ENCODE measurements at places on chromosomes 4 and X.

DNA sequence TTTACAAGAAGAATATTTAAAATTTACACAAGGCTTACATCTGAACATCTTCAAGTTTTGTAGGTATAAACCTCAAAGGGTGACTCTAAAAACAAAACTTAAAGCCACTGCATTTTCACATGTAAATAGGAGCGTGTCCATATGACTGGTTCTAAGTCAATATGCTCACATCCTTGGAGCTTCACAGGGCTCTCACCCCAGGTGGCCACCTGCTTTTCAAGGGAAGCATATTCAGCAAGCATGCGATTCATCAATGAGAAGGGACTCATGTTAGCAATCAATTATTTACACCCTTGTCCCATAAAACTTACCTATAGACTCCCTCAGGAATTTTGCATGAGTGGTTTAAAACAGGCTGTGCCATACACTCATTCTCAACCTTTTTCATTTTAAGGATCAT is 17.8 kb upstream of the KLHL34 start:
- no peak for DNase-seq

DNA sequence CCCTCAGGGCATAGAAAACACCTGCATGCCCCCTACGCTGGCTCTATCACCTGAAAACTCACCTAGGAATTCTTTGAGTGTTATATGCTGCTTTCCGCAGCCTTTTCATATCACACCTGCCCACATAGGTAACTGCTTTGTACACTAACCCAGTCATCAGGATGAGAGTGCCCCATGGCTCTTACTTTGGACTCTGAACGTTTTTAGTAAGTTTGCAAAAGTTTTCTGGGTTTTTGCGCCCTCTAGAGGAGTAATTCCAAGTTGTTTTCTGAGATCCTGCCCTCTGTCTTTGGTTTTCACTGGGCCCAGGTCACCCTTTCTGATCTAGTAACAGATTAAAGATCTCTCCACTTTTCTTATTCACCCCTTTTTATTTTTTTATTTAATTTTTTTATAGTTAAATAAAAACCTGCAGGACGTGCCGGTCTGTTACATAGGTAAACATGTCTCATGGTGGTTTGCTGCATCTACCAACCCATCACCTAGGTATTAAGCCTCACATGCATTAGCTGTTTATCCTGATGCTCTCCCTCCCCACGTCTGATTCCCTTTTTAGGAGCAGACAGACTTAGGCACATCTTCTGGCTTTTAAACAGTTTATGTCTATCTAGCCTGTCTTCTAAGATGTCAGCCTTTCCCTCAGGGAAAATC is 139.2 kb downstream of the NWD2 start:
- peak; percentile 19 for DNase-seq

DNA sequence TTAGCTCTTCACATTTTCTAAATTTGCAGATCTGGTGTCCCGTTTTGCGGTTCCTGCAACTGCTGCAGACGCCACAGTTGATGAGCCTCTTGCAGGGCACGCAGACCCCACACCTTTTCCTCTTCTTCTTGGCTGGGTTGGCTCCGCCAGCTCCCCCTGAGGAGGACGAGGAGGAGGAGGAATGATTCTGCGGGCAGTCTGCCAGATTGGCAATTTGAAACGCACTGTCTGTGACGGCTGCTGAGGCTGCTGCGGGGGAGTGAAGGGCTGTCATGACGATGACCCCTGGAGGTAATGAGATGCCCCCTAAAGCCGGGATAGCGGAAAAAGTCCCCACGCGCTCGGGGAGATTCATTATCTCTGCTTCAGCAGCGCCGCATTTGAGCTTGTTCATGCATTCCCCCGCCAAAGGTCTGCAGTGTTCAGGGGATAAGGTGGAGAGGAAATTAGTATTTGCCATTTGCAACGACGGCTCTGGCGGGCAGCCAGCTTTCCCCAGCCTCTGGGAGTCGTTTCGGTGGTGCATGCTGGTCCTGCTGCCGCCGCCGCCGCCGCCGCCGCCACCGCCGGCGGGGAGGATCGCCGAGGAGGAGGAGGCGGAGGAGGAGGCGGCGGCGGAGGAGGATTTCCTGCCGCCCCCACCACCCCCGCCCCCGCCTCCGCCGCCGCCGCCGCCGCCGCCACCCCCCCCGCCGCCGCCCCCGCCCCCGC is 3.8 kb downstream of the CXXC4 start:
- no peak for DNase-seq

DNA sequence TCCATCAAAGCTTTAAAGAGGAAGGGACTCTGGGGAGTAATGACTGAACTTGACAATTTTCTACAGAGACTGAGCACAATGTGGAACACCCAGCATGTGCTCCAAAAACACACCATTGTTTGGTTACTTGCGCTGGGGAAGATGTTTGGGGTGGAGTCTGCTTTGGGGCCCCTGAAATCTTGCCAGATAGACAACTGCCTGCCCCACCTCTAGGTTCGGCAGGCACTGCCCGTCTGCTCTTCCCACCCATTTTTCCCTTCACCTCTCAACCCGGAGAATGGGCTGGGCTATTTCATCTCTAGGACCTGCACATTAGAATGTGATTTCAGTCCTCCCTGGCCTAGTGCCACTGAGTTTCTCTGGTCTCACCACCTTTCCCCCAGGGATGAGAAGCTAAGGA is 41.9 kb downstream of the TSC22D3 start:
- no peak for DNase-seq

DNA sequence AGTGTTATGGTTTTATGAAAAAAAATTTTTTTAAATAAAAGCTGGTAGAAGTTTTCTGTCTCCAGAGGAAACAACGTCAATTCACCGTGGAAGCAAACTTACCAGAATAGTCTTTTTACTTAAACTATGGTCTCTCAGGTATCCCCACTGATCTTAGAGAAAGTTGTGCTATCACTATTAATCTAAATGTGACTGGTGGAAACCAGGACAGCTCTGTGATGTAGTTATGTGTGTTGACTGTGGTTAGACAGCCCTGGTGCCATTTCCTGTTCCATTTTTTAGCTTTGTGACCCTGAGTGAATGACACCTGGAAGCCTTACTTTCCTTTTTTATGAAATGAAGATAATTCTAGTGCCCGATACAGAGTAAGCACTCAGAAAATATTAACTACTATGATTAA is 111.8 kb upstream of the HUWE1 start:
- DNase-seq: no peak

- DNase-seq: no peak
These were observed 20.8 kb downstream of the ATP5ME start for GRCh38 chr4:653080-653821.

- DNase-seq: no peak
These were observed 5.4 kb upstream of the PRICKLE3 start for GRCh38 chrX:49191574-49192011.

GRCh38 chr4:47531241-47531953 is 46.3 kb downstream of the ATP10D start:
- DNase-seq: peak; percentile 29

- DNase-seq: no peak
These were observed 748.0 kb downstream of the PCDH18 start for GRCh38 chr4:136784326-136784725.

All from KG1 (cell line).